ENCODE measurements at places on chromosomes 12 and 14. TPM values are rescaled to one million over a fixed set of nuclear protein-coding genes. Genes with fewer than 3 reads are reported as not detected.

PLBD1 gene
- not detected for total RNA-seq

CMKLR1 gene
- total RNA-seq: not detected

DNA sequence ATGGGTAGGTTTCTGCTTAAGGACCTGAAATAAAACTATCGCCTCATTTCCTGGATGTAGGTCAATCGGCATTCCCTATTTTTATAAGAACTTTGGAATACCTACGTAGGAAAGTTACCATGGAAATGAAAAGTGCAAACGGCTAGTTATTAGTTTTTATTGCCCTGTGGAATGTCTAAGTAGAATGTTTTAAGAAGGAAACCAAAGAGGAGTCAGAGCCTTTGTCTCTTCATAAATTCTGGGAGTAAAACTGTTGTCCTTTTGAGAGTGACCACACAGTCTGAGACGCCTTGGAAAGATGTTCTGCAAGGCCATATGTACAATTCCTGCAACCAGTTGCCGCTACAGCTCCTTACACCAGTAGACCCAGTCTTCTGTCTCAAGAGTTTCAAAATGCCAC is 176.0 kb upstream of the SEL1L start:
- DNase-seq: no peak

DNA sequence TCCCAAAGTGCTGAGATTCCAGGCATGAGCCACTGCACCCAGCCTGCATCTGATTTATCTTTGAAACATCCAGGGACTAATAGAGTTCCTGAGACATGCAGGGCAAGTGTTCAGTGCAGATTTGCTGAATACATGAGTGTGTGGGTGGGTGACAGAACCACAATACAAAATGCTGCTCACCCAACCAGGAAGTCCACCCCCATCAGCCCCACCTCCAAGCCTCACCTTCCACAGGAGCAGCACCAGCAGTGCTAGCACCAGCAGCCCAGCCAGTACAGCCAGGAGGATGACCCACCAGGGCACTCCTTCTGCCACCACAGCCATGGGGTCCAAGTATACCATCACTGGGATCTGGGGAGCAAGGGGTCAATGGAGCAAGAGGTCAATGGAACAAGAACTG is 20.0 kb downstream of the ITGA7 start:
- no peak for DNase-seq

GRCh38 chr14:74702293-74702692 is 10.6 kb downstream of the AREL1 start:
- DNase-seq: no peak

All from activated CD8-positive, alpha-beta T cell treated with anti-CD3 and anti-CD28 coated beads, Interleukin-2, amount 10 ng/mL, durations not matched to agents 7 days and 5 days (primary cell).